ENCODE measurements at places on chromosomes 2 and 18.

- DNase-seq = no peak
These were observed 70.3 kb downstream of the VWC2L start for GRCh38 chr2:214481204-214481603.

GRCh38 chr2:20221555-20221973 is 3.4 kb downstream of the SDC1 start:
- DNase-seq = no peak

DNA sequence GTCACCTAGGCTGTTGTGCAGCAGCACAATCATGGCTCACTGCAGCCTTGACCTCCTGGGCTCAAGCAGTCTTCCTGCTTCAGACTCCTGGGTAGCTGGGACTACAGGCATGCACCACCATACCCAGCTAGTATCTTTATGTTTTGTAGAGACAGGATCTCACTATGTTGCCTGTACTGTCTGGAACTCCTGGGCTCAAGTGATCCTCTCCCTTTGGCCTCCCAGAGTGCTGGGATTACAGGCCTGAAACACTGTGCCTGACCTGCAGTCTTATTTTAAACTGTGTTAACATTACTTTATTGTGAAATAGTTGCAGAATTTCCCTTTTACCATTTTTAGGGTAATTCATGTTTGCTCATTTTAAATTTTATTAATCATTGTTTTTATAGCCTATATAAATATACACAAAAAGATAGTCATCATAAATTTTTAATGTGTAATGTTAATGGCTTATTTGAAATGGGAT is 24.6 kb downstream of the EML4 start:
- DNase-seq = no peak

DNA sequence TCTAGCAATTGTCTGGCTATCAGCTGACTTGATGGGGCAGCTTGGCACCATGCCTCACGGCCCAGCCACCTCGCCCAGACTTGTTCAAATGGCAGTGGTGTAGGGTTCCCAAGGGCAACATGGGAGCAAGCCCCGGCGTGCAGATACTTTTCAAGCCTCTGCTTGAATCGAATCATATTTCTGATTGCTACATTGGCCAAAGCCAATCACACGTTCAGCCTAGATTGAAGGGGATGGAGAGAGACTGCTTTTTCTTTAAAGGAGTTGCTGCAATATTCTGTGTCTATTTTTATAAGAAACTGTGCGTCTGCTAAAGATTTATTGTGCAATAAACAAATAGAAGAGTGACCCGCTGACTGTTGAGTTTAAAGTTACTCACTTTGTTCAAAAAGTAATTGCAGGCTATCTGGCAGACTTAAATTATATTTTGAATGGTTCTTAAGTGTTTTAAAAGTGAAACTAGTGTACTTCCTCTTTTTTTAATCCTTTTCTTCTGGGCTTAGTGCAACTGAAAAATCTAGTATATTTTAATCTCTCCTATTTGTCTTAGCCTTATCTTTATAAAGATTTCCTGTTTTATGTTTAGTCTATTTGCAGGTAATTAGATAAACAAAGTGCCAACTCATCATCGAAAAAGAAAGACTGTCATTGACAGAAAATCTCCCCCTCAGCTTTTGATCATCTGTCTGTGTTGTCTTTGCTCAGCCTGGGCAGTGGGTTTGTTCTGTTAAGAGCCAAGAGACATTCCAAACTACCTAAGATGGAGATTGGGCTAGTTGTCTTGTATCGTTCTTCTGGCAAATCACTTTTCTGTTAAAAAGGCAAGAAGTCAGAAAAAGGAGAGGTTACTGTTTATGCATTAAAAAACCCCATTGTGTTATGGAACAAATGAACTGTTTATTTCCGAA is 156.1 kb downstream of the TPGS2 start:
- no peak for DNase-seq

GRCh38 chr2:230439590-230439989 is 23.6 kb downstream of the SP100 start:
- DNase-seq = no peak

DNA sequence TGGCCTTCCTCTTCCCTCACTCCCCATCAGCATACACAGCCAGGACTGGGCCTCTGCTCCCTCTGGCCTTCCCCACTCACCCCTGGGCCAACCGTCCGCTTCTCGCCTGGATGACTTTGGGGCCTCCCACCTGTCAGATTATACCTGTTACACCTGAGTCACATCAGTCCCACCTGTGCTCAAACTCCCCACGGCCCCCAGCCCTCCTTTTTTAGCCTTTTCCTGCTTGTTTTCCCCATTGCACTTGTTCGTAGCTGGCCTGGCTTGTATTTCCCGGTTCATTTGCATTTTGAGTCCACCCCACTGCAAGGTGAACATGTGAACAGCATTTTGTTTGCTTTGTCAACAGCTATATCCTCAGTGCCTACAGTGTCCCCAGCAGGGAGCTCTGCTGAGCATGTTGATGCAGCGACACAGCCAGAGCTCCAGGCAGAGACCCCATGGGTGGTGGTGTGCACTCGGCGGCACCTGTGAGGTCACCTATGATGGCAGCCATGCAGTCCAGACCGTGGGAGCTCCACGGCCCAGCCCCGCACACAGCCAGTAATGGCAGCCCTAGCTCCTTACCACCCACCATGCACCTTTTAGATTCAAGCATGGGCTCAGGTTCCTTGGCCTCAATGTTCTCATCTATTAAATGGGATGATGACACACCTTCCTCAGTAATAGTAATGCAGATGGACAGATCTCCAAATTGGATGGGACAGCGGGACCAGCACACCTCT is 276.4 kb upstream of the HS6ST1 start:
- no peak for DNase-seq

GRCh38 chr2:6934345-6934744 is 17.1 kb downstream of the RNF144A start:
- DNase-seq = no peak

GRCh38 chr2:11158916-11159573 is 3.8 kb downstream of the SLC66A3 start:
- DNase-seq = no peak

GRCh38 chr2:127104166-127104660 is 2.7 kb downstream of the BIN1 start:
- no peak for DNase-seq

GRCh38 chr2:27920148-27920885 is 29.8 kb downstream of the BABAM2 start:
- no peak for DNase-seq

DNA sequence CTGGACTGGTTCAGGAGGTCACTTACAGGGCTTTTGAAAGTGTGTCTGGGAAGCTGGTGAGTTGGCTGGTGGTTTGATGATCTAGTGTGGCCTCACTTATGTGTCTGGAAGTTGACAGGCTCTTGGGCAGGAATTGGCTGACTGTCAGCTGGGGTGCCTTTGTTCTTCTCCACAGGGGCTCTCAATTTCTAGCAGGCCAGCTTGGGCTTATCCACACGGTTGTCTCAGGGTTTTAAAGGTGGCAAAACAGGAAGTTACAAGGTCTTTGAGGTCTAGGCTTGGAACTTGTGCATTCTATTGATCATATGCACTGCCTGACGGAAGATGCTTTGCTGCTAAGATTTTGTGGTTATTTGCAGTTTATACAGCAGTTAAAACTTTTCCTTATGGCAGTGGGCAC is 52.0 kb upstream of the CELF4 start:
- DNase-seq = no peak

DNA sequence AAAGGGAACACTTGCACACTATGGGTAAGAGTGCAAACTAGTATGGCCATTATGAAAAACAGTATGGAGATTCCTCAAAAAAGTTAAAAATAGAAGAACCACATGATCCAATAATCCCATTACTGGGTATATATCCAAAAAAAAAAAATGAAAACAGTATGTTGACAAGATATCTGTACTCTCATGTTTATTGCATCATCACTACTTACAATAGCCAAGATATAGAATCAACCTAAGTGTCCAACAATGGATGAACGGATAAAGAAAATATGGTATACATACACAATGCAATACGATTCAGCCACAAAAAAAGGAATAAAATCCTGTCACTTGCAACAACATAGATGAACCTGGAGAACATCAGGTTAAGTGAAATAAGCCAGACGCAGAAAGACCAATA is 73.3 kb downstream of the LOXHD1 start:
- DNase-seq = no peak

- no peak for DNase-seq
These were observed 56.2 kb upstream of the SLC16A14 start for GRCh38 chr2:230124757-230125431.

DNA sequence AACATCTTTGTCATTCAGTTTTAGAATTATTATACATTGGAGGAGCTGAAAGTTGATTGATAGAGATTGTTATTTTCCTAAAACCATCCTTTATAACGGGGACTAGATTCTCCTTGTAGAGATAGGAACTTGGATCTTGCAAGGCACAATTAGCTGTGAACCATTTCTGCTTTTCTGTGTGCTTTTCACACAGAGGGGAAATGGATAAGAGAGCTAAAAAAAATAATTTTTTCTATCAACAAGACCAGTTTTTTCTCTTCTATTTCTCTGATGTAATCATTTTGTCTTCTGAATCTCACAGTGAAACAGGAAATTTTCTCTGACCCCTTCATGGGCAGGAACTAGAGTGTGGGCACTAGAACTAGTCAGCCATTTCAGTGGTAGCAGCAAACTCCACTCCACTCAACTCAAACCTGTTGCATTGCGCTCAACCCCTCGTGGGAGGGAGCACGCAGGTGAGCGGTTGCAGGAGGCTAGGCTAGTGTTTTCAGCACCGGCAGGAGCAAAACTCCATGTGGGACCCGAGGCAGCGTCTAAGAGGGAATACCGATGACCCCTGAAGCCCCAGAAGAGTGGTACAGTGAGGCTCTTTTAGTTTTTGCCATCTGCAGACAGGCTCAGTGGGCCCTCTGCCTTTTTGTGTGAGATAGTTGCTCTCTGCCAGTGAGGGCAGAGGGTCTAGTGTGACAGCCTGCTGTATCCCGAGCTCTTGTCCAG is 24.0 kb upstream of the SLC39A10 start:
- DNase-seq = no peak

DNA sequence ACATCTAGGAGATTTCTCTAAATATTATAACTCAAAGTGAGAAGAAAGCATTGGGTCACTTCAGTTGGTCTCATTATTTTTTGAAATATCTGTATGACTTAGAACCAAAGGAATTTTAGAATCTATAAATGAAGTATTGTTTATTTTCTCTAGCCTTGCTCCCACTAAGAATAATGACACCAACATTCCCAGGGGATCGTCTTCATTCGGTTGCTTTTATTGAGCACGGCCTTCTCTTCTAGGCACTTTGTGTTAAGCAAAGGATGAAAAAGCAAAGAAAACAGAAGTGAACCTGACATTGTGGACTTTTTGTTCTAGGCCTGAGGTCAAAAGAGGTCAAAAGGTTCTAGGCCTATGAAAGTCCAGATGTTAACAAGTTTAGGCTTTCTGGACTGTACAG is 231.9 kb downstream of the GALR1 start:
- no peak for DNase-seq

DNA sequence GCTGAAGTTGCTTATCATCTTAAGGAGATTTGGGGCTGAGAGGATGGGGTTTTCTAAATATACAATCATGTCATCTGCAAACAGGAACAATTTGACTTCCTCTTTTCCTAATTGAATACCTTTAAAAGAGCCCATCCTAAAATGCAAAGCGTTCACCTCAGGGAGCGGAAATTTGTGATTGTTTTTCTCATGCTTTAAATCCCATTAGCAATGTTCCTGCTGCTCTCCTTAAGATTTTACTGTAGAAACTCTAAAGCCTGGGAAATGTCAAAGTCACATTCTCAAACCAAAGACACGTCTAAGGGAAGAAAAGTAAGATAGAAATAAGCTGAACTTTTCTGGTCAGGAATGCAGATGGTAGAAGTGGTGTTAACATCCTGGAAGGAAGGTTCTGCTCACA is 285.8 kb upstream of the MAP2 start:
- no peak for DNase-seq

GRCh38 chr2:144011553-144011952 is 508.4 kb downstream of the ZEB2 start:
- no peak for DNase-seq

- DNase-seq = no peak
These were observed 94.3 kb upstream of the ITGB6 start for GRCh38 chr2:160294339-160294803.

GRCh38 chr2:229563388-229563787 is 151.0 kb downstream of the DNER start:
- DNase-seq = no peak

DNA sequence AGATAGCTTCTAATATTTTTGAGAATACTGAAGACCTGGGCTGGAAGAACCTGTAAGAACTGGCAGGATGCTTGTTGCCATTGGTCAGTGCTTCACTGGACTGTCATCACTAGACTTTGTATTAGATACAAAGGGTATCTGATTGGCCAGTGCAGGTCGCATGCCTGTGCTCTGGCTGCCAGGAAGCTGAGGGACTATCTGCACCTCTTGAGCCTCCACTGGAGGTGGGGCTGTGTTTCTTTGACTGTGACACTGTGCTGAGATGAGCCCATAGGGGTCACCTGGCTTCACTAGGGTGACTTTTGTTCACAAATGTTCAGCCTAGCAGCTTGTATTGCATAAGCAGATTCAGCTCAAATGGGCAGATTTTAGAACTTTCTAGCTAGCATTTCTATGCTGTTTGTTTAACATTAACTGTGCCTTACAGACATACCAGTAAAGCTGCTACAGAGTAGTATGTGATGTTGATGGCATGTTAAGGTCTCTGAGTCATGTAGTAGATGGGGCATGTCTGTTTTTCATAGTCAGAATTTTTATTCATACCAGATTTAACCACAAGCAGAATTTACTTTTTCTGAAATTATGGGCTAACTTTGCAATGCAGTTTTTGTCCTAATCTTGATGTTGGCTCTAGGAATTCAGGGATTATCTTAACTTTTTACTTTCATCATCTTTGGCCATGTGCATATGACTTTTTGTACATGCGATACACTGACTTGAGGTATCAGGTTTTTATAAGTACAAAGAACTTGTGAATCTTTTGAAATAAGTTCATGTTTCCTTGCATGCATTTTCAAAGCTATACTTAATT is 56.1 kb downstream of the RHBDD1 start:
- DNase-seq = no peak

- no peak for DNase-seq
These were observed 7.2 kb downstream of the IL1B start for GRCh38 chr2:112829101-112829960.

GRCh38 chr2:112726487-112727190 is 5.8 kb downstream of the NT5DC4 start:
- DNase-seq = peak; percentile 80

DNA sequence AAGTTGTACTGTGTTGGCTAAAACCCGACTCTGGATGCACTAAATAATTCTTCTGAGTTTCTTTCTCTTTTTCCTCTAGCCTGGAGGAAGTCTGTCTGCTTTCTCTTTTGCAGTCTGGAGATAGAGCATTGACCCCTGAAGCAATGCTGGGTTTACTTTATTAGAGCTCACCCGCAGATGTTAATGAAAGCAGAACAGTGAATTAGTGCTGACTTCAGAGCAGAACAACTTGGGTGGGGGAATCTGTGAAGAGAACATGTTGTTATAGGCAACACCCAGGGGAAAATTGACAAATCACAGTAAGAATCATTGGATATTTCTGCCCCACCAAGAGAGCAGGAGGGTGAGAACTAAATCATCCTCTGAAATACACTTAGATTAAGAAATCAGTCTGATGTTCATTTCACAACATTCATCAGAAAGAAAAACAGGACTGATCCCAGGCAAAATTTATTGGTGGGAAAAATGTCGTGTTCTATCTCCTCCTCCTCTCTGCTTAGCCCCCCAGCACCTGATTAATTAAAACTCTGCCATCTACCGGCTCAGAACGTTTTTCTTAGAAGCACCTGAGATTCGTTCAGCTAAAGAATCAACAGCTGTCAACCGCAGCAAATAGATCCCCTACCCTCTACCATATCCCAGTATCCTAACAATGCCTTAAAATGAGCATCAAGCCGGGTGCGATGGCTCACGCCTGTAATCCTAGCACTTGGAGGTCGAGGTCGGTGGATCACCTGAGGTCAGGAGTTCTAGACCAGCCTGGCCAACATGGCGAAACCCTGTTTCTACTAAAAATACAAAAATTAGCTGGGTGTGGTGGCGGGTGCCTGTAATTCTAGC is 165.1 kb downstream of the FMNL2 start:
- no peak for DNase-seq
